ENCODE measurements at places on chromosomes 2 and 18.
A peak's percentile ranks its signal among the peaks of the same experiment; 100 is the strongest.

- DNase-seq = no peak
Observed at GRCh38 chr18:55647331-55647730, 59.3 kb upstream of the TCF4 start.

- no peak for DNase-seq
Observed at GRCh38 chr2:216637472-216637871, 4.3 kb downstream of the IGFBP2 start.

- DNase-seq = no peak
Observed at GRCh38 chr18:35515460-35516130, 17.8 kb upstream of the INO80C start.

- no peak for DNase-seq
Observed at GRCh38 chr2:237171396-237171795, 85.7 kb downstream of the COPS8 start.

DNA sequence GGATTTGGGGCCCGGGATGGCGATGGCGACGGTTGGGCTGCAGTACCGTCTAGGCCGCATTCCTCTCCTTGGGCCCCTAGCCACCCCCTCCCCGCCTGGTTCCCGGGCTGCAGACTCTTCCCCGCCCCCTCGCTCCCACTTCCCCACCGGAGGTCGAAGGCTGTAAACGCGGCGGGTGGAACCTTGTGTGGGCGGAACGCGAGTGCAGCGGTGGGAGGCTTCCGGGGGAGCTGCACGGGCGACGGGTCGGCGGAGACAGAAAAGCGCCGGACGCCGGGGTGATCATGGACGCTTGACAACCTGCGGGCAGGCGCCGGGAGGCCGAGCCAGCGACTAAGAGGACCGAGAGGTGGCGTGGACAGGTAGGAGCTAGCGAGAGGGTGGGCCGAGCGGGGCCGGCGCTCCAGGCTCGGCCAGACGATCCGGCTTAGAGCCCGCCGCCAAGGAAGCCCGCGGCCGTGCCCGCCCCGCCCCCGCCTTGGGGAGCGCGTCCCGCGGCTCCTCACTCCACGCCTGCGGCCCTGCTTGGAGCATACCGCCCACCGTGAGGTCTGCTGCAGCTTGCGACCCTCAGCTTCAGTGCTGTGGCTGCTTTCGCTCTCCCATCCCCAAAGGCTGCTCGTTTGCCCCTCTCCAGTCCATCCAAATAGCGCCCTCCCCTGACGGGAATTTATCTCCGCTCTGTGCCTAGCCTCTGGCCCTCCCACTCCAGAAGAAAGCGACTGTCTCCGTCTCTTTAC lies at the start of gene COPS7B:
Gene COPS7B, plus strand, starts transcription at position 269 of the 740 bp plus-strand sequence. CDS start 2,126 bp downstream, outside the sequence.
- peak; percentile 75 for DNase-seq

GRCh38 chr2:28589746-28590463 lies 94.0 kb downstream of the PLB1 start:
- DNase-seq = no peak

GRCh38 chr18:74163019-74163660 lies 14.8 kb downstream of the TIMM21 start:
- DNase-seq = no peak

DNA sequence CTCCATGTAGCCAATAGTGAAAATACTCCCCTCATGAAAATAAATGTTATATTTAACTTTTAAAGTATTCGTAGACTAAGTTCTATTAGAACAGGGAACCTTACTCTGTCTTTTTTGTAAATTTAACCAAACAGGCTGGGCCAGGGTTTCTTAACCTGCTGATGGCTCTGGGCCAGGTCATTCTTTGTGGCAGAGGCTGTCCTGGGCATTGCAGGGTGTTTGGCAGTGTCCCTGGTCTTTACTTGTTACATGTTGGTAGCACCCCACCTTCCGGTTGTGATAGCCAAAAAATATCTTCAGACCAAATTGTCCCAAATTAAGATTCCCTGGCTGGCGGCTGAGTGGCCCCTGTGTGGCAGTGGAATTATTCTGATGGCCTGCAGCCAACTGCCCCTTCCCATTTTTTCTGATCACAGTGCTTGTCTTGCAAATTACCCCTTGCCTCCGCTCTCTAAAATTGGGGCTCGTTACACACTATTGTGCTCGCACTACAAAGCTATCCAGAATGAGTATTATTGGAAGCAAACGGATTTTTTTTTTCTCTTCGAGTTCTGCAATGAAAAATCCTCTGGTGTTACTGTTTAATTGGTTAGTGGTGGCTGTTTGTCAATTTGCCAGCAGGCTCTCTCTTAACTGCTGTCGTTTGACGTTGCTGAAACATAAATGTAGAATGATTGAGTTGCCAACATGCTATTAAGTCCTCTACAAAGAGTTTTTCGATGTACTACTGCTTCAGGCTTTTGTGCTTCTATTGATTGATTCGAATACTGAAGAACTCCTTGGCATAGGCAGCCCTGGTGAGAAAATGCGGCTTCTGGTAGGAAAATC lies 216.9 kb downstream of the SH3RF3 start:
- no peak for DNase-seq

- DNase-seq = no peak
Observed at GRCh38 chr2:43057742-43058725, 168.4 kb downstream of the ZFP36L2 start.

DNA sequence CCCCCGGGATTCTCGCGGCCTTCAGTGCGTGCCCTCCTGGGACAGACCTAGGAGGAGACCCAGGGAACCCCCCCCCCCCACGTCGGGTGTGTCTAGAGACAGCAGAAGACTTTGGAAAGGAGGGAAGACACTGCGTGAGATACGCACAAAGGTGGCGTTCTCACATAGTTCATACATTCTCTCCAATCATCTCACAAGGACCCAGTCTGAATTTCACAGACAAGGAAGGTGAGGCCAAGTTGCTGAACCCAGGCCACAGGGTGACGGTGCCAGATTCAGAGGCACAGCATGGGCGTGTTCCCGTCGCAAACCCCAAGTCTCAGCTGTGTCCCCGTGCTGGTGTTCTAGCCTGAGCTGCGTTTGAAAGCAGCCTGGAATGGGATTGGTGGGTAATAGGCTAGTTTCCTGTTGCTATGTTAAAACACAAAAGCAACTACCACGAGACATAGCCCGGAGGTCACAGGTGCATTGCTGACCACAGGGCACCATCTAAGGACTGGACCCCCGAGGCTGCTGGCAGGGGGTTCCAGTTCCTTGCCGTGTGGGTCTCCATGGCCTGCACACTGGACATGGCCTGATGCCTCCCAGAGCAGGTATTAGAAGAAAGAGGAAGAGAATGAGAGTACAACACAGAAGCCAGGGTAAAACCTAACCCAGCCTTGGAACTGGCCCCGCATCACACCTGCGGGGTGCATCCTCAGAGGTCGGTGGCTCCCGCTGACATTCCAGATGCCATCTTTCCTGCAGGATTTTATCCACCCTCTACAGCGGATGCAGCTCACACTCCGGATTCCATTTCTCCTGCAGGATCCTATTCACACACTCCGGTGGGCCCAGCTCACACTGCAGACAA lies 1.1 kb upstream of the PXDN start:
- DNase-seq = no peak

GRCh38 chr2:171434013-171434989 lies at the start of gene DCAF17:
TSS of gene DCAF17 (plus strand) at chr2:171434226. CDS start at chr2:171434578, 352 bp downstream.
- DNase-seq = peak; percentile 79

DNA sequence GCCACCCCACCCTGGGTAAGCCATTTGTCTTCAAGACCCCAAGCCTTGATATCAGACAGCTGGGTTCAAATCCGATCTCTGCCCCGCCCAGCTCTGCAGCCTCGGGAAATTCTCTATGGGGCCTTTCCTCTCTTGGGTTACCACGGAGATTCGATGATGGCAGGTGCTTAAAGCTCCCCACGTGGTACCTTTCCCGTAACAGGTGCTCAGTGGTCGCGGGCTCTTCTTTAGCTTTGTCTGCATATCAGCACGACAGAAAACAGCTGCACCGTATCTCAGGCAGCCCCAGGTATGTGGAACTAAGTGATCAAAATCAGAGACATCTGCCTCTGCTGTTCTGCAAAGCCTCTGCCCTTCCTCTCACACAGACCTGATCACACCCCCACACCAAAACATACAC lies 37.4 kb downstream of the TTC32 start:
- no peak for DNase-seq

DNA sequence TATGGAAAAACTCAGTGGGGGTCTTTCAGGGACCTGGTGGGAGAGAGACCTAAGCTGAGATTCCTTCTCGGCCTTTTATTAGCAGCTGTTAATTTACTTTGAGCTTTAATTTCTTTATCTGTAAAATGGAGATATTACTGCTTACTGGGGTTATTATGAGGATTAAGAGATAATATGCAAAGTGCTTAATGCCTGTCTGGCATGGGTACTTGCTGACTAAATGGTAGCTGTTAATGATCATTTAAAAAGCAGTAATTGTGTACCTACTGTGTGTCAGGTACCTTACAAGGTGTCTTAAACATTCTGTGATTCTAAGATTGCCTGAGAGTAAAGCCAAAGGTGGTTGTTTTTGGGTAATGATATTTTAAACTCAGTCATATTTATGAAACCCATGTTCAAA lies 2.6 kb downstream of the ITGA6 start:
- DNase-seq = no peak

- no peak for DNase-seq
Observed at GRCh38 chr2:85753525-85754312, at the start of gene ATOH8. TSS of gene ATOH8 (plus strand) at chr2:85753991. CDS start at chr2:85754190, 199 bp downstream.

- no peak for DNase-seq
Observed at GRCh38 chr18:57436191-57436964, 1.2 kb downstream of the ONECUT2 start.

DNA sequence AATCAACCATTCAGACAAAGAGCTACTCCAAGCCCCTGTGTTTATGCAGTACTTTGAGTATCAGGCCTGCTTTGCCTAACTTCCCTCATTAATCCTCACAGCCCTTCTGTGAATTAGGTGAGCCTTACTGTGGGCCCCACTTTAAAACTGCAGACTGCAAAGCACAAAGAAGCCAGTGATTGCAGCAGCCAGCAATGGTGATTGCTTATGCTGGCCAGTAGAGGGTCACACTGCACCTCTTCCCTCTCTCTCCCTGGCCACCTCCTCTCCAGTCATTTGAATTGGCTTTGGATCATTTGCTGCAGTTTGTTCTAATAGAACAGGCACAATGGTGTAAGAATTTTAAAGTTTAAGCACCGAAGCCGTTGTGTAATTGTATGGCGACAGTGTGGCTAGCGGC lies 229.9 kb downstream of the AGPS start:
- no peak for DNase-seq

DNA sequence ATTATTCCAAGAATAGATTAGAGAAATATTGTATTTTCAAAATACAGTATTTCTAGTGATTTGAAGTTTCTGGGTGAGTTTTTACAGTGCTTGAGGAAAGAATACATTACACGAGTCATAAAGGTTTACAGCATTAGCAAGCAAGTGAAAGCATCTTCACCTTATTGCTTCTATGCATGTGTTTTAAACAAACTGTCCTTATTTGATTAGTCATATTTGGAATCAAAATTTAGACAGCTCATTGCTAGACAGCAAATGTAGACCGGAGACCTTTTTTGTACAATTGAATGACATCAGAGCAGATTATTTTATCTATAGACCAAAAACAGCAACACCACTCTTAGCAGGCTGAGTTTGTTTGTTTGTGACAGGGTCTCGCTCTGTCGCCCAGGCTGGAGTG lies 69.2 kb downstream of the FAM161A start:
- DNase-seq = no peak

GRCh38 chr2:73987109-73987947 lies 2.6 kb downstream of the TET3 start:
- DNase-seq = no peak

- DNase-seq = no peak
Observed at GRCh38 chr2:43176449-43176848, 50.0 kb downstream of the ZFP36L2 start.

GRCh38 chr2:214203744-214204289 lies 207.0 kb upstream of the VWC2L start:
- DNase-seq = no peak

GRCh38 chr2:20573620-20574422 lies 77.1 kb downstream of the HS1BP3 start:
- no peak for DNase-seq

- no peak for DNase-seq
Observed at GRCh38 chr2:98665677-98666076, 57.3 kb downstream of the UNC50 start.

DNA sequence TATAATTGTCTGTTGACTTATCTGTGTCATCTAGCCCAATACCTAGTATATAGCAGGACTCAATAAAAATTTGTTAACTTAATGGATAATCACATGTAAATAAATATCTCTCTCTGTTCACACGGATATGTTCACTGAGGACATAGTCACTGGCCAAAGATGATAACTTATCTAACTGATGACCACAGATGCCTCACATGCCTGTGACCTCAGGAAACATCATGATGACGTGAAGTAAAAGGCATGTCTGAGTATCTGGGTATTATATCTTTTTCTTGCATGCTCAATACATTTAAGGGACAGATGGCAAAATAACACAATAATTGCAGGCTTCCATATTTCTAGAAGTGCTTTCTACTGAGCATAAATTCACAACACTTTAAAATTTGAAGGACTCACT lies 41.4 kb upstream of the PARD3B start:
- DNase-seq = no peak

GRCh38 chr2:60213865-60214625 lies 339.4 kb downstream of the BCL11A start:
- DNase-seq = no peak

DNA sequence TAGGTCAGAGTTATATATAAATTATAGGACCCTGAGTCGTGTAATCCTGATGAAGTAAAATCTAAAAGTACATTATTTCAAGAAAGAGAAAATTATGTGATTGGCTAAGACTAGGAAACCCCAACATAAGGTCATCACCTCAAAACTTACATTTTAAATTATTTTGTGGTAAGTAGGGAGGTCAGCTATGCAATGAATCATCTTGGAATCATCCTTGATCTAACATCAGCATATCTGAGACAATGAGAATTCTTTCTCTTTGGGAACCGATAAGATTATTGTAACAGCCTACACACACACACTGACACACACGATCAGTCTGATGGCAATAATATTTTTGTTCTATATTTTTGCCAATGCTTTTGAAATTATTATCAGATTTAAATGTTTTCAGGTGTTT lies 904.8 kb upstream of the CHAC2 start:
- no peak for DNase-seq

- DNase-seq = no peak
Observed at GRCh38 chr2:9288681-9289338, 82.2 kb downstream of the ASAP2 start.

- no peak for DNase-seq
Observed at GRCh38 chr2:195319548-195320412, 337.2 kb upstream of the SLC39A10 start.

- DNase-seq = no peak
Observed at GRCh38 chr2:233371641-233372040, 17.3 kb downstream of the DGKD start.

DNA sequence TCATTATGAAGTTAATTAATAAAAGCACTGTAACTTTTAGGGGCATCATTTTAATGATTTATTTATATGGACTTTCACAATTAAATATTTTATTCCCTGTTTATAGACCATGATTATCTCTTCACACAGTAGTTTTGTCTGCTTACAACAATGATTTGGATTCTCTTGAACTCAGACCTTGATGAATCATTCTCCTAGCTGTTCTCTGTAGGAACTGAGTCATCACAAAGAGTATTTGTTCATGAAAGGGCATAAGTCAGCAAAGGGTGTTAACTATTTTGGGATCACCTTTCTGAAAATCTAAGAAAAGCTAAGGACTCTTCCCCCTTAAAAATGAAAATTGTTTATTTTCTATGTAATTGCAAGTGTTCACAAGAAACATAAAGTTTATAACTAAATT lies 461.1 kb upstream of the UBE2E3 start:
- no peak for DNase-seq
